ENCODE measurements at places on chromosomes 2 and 18.

DNA sequence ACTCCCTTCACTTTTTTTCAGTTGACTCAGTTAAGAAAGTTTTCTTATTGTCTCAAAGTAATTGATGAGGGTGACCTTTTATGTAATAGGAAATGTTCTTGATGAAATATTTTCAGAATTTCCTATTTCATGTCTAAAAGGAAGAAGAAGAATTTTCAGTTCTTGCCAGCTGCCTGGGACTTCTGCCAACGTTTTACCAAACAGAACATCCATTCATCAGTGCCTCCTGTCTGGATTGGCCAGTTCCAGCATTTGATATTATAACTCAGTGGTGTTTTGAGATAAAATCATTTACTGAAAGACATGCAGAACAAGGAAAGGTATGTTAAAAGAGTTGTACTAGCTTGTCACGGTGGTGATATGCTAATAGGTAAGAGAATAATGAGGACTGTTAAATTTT lies 104.7 kb upstream of the MYO3B start:
- no peak for ATAC-seq

DNA sequence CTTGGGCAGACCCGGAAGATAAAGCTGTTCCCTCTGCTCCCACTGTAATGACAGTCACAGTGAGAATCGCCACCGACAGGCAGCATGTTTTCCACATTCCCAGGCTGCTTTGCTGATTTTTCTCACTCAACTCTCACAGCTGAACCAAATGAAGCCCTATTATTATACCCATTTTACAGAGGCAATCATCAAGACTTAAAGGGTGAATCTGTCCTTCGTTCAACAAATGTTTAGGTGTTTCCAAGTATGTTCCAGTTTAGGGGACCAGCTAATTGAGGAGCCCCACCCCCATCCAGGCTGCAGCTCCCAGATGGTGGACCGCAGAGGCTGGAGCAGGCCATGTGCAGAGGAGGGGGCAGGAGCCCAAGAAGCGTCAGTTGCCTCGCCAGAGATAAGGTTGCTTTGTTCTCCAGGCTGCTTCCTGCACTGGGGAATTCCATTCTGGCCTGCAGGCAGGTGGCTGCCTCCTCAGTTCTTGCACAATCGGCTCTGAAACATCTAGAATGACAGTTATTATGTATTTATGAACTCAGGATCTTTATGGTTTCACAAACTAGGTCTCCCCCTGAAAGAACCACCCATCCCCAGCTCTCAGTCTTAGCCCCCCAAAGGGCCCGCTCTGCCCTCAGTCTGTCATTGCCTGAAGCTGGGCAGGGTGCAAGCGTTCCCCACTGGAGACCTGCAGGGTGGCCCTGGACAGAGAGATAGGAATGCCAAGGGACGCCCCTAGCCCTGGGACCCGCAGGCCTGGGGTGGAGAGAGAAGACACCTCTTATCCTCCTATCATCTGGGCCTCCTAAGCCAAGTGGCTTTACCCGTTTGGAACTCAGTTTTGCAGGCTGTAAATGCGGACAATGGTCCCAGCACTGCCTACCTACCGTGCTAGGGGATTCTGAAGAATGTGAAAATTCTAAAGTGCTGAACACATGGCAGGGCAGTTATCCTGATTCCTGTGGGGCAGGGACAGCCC lies 49.1 kb upstream of the MYCN start:
- no peak for ATAC-seq

DNA sequence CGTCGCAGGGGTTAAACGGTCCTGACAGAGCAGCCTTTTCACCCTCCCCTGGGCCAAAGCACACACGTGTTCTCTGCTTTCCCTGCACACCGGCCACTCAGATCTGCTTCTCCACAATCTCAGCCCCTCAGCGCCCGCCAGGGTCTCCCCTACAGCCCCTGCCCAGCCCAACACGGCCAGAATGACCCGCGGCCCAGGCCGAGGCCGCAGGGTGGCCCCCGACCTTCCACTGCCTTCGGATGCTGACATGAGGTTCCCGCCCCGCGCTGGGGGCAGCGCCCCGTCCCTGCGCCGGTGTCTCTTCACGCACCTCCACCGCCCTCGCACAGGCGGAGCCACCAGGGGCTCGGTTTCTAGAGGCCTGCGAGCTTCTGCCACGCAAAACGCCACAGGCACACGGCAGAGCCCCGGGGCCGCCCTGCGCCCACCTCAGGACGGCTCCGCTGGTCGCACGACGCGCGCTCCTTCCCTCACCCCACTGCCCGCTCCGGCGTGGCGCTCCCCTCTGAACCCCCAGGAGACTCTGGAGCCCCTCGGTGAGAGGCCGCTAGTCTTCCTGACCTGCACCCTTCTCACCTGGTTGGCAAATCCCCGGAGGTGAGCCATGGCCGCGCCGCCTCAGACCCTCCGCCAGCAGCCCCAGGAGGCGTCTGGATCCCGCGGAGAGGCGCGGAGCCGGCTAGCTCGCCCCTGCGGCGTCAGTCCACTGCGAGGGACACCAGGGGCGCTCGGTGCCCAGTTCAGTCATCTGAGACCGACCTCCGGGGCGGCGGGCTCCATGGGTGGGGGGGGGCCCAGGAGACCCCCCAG lies 749 bp downstream of the STK25 start:
- peak; percentile 0 for ATAC-seq

DNA sequence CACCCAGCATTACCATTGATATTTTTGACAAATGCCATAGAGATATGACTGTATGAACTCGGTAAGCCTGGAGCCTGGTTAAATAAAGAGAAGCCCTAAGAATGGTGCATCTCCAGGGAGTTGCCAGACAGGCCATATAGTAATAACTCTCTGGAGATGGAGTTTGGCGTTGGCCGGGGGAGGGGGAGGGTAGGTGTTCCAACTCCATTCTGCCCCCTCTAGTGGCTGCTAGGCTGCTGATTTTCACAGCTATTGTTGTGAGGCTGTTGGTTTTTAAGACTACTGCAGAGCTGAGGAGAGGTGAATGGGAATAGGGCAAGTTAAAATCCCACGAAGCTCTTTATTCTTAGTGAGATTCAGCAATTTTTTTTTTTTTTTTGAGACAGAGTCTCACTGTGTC lies 99.9 kb downstream of the GALNT14 start:
- ATAC-seq = no peak

DNA sequence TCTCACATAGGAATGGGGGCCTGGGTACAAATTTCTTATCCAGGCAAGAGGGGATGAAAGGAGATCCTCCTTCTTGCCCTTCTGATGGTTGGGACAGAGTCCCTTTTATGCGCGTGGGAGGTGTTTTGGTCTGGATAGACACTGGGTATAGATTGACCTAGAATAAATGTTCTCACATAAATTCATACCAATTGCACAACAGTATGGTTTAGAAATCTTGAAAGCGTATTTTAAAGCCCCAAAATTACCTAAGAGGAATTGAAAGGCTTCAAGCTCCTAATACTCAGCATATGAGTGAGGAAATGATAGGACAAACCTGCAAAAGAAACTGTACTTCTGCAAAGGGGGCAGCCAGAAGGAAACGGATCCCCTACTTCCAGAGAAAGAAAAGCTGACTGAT lies 2.6 kb upstream of the BCL2 start:
- ATAC-seq = no peak

GRCh38 chr2:60551240-60552077 lies 2.0 kb downstream of the BCL11A start:
- ATAC-seq = peak; percentile 3

- no peak for ATAC-seq
Measured at GRCh38 chr2:3639015-3639630, 18.9 kb upstream of the ALLC start.

DNA sequence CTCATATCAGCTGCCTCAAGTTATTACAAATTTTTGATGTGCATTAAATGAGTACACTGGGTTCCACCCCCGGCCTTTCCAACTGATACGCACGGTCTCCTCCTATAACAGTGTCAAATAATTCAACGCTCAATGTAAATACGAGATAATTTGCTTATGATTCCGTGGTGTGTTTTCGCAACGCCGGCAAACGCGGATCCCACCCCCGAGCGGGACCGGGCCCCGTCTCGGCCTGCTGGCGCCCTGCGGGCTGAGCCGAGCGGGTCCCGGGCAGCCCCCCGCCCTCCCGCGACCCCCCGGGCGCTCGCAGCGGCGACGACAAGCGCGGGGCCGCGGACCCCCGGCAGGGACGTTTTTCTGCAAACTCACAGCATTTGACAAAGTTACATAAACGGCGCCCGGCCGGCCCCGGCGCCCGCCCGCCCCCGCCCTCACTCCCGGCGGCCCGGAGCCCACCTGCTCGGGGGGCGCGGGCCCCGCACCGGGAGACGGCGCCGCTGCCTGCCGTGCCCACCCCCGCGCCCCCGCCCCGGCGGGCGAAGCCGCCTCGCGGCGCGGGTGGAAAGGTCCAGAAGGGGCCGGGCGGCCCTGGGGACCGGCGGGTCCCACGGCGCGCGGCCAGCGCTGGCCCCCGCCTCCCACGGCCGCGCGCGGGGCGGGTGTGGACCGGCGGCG lies 762 bp downstream of the HDAC4 start:
- ATAC-seq = no peak

- ATAC-seq = no peak
Measured at GRCh38 chr2:166632616-166633015, 138.6 kb upstream of the SCN7A start.

DNA sequence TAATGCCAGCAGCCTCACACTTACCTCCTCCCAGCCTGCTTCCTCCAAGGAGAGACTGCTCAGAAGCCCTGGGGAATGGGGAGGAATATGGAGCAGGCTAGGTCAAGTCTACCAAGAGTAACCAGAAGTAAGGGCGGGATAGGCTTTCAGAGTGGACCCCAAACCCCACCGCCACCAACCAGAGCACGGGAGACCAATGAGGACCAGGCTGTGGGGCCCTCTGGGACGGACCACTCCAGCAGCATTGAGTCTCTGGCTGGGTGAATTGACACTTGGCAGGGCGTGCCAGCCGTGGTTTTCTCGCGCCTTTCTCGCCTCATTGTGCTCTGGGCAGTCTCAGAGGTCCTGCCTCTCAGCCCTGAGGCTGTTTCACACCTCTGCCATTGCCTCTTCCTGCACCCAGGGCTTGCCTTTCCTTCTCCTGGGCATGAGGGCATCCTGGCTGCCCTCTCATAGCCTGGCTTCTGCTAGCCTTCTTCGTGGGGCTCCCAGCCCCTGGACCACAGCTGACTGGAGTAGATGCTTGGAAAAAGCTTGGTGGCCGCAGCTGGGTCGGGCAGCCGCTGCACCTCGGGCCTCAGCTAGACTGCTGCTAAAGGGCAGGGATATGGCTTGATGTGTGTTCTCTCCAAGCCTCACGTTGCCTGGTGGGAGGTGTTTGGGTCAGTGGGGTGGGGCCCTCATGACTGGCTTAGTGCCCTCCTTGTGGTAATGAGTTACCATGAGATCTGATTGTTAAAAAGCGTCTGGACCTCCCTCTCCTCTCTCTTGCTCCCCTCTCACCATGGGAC lies 40.5 kb upstream of the HS6ST1 start:
- ATAC-seq = no peak

GRCh38 chr2:228675646-228676045 lies 494.2 kb upstream of the SPHKAP start:
- no peak for ATAC-seq

DNA sequence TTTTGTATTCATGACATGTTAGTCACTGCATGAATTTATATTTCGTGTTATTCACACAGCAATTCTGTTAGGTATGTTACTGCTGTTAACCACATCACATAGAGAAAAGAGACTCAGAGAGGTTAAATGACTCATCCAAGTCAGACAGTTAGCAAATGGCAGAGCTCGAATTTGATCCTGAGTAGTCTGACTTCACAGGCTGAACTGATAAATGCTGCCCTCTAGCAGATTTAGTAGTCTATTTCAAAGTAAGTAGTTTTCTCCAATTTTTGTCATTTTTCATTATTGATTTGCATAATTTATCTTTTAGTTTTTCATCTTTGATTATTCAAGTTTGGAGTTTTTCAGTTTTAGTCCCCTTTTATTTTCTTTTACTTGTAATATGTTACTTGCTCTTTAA lies 58.3 kb downstream of the WDR7 start:
- peak; percentile 75 for ATAC-seq

DNA sequence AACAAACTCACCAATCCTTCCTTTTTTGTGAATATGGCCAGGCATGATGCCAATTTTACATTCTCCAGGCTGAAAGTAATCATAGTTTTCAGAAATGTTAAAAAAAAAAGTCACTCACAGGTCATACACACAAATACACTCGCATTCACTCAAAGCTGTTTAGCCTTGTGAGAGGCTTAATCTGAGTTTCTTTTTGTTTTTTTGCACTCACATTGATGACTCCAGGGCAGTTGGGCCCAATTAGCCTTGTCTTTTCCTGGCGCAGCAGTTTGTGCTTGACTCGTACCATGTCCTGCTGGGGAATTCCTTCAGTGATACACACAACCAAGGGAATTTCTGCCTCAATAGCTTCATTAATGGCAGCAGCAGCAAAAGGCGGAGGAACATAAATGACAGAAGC lies 18.0 kb downstream of the SUCLG1 start:
- ATAC-seq = no peak

DNA sequence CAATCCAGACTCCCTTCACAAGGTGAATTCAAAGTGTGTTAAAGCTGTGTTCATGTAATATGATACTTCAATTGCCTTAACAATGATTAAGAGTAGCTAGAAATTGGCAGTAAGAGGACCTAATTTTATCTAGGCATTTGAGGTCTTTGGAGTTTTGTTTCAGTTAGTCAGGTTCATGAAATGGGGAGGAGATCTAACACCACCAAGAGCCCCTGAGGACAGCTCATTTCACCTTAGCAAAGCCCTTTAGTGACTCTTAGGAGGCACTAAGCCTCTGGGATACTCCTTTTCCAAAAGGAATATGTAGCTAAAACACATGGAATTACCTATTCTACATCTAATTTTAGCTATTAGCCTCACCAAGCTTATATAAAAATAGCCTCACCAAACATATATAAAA lies 716.5 kb upstream of the RAB6C start:
- ATAC-seq = no peak

GRCh38 chr2:212532087-212532486 lies 6.5 kb downstream of the ERBB4 start:
- no peak for ATAC-seq

- no peak for ATAC-seq
Measured at GRCh38 chr18:24414349-24415003, 12.0 kb upstream of the IMPACT start.

DNA sequence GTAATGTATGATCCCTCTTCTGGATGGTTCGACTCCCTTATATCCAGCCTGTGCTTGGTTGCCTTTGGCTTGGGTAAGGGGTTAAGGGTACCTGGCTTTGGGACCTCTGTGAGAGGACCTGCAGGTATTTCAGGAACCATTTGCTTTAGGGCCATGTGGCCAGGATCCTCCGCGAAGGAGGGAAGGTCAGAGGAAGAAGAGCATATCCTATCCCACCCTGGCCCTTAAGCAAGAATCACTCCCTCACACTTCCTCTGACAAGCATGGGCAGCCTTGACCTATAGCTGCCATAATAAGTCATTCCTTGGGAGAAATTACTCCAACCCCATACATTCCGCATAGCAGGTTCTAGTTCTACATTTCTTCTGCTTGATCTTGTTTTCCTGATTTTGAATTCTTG lies 59.1 kb upstream of the TXNDC2 start:
- no peak for ATAC-seq

- no peak for ATAC-seq
Measured at GRCh38 chr2:175677880-175678279, 324.2 kb downstream of the LNPK start.

- no peak for ATAC-seq
Measured at GRCh38 chr2:189402932-189403331, 38.3 kb upstream of the WDR75 start.

GRCh38 chr18:27887711-27888495 lies 289.0 kb downstream of the CDH2 start:
- no peak for ATAC-seq
